NCI-H1417 (cell line): ENCODE measurements at places on chromosomes 12 and 14.
A peak's percentile ranks its signal among the peaks of the same experiment; 100 is the strongest.

- DNase-seq, result no peak
Observed at GRCh38 chr14:89454996-89455395, 38.0 kb upstream of the FOXN3 start.

- no peak for DNase-seq
Observed at GRCh38 chr12:132162508-132163031, 18.3 kb downstream of the NOC4L start.

- peak; percentile 41 for DNase-seq
Observed at GRCh38 chr14:23186913-23187654, 3.6 kb upstream of the SLC7A8 start.

DNA sequence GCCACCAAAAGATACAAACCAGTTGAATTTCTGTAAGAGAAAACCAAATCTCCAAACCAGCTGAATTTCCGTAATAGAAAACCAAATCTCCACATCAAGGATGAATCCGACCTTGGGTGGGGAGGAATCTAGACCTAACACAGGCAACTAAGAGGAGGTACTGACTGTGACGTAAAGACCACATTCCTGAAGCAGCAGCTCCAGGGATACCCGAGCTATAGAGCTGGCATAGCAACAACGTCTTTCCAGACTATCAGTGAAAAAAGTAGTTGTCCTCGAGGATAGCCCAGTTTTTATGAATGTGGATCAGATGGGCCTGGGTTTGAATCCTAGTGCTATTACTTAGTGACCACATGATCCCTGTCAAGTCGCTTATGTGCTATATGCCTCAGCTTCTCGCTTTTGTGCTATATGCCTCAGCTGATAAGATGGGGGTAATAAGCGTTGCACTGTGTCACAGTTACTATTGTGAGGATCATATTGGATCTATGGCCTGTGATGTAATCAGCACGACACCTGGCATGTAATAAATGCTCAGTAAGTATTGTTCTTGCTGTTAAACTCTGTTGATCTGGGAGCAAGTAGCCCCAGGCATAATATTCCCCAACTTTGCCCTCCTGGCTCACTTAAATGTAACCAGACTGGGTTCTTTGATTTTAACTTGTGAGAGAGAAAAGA, 113.8 kb downstream of the EGLN3 start:
- DNase-seq, result no peak

DNA sequence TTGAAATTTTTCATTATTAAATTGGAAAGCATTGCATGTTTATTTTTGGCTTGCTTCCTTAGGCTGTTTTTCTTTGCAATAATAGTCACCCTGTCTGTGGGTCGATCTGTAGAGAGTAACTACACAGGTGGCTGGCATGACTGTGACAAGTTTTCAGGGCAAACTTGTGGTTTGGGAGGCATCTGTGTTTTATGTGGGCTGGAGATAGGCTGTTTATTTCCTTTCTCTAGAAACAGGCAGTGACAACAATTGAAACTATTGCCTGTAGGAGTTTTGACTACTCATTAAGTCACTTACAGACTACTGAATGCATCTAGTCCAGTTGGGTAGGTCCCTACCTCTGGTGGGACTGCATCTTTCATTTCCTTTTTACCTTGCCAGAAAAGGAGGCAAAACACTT, 155.6 kb downstream of the DYRK2 start:
- DNase-seq, result no peak

- DNase-seq, result no peak
Observed at GRCh38 chr12:93974252-93974651, 174.1 kb upstream of the PLXNC1 start.

DNA sequence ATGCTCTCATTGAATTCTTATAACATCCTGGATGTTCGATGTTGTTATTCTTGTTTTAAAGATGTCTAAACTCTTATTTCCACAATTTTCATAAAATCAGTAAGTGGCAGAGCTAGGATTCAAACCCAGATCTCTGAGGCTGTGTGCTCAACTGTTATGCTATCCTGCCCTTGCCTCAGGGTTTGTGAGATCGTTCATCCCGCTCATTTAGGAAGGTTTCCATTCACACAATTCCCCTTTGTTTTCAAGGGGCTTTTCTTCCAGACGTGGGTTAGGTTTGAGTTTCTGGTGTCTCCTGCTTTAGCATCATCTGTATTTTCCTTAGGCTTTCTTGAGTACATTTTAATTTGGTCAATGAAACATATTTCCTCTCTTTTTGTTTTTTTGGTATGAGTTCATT, 69.3 kb downstream of the APAF1 start:
- no peak for DNase-seq

DNA sequence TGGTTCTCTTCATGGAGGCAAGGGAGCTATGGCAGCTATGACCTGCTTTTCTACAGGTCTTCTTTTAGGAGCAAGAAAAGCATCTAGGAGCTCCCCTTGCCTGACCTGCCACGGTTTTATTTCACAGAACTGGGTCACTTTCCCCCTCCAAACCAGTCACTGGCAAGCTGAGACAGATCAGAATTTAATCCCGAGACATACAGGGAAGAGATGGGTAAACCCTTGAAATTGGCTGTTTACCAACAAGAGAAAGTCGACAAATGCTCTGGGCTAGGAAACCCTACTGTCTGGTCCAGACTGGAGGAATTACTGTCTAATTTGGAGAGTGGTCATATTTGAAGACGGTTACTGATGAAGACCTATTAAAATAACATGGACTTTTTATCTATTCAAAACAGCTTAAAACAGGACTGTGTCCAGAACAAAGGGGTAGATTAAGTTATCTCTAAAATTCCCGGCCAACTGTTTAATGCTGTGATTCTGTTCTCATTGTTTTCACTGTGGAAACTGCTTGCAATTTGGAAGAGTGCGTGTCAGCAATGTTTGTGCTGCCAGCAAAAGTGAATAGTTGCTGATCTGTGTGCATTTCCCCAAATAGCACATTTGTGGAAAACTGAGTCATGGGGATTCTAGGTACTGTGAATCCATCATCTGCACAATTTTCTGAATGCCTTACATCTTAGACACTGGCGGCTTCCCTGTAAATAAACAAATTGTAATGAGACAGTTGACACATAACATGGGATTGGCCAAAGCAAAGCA, 73.4 kb upstream of the EEA1 start:
- DNase-seq, result no peak

DNA sequence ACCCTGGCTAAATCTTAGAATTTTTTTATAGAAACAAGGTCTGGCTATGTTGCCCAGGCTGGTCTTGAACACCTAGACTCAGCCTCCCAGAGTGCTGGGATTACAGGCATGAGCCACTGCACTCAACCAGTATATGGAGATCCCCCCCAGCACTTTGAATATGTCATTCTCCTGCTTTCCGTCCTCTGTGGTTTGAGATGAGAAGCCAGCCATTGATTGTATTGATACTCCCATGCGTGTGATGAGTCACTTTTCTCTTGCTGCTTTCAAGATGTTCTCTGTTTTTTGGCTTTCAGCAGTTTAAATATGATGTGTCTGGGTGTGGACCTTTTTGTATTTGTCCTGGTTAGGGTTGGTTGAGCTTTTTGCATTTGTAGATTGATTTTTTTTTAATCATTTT, 75.2 kb upstream of the DNM1L start:
- DNase-seq, result no peak

DNA sequence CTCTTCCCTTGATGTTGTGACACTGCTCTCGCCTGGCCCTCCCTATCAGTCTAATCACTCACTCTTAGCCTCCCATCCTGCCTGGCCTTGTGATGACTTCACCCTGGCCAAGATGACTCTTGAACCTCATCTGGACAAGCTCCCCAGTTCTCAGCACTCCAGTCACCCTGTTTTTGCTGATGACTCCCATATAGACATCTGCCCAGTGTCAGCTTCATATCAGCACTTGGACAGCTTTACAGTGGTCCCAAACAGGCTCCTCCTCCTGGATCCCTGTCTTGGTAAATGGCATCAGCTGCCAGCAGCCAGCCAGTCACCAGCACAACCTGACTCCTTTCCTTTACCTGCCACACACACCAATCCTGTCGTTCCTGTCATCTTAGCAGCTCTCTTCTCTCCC, 104.2 kb downstream of the POLR3B start:
- no peak for DNase-seq
